ENCODE measurements at places on chromosomes 6 and 20.

- no peak for DNase-seq
These were observed 127.4 kb downstream of the CDH26 start for GRCh38 chr20:60085551-60086132.

DNA sequence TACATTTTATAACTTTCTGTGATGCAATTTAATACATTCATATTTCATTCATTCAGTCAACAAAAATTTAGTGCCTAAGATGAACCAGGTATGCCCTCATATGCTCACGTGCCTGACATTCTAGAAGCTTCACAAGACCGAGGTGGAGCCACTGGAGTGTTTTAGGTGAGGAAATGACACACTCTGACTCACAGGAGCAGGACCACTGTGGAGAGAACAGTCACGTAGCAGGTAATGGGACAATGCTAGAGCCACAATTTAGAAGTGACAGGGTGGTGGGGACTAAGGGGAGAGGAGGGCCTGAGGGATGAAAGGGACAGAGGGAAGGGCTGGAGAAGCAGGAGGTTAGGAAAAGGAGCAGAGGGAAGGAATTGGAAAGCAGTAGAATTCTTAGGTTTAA, 17.6 kb upstream of the HLA-A start:
- DNase-seq, result no peak

DNA sequence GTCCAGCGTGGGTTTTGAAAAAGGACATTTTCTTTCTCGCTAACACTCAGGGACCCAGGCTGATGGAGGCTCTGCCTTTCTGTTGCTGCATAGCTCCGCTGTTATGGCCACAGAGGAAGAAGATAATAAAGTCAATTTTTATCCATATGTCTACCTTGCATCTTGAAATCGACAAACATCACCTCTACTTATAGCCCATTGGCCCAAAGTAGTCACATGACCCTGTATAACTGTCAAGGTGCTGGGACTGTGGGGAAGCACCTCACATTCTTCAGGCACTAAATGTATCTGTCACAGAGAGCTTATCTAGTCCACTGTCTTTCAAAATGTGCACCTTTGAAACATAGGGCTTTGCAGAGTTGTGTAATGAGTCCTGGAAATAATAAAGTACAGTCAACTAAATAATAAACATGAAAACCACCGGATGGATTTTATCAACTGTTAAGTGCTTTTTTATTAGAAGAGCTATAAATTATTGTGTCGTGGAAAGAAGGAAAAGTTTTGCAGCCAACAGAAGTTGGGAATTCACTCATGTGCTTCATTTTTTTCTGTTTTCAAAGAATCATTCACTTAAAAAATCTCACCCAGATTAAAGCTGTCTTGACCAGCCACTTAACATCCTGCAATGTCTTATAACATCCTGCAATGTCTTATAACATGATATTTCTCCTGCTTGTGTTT, 47.7 kb upstream of the RCAN2 start:
- no peak for DNase-seq

DNA sequence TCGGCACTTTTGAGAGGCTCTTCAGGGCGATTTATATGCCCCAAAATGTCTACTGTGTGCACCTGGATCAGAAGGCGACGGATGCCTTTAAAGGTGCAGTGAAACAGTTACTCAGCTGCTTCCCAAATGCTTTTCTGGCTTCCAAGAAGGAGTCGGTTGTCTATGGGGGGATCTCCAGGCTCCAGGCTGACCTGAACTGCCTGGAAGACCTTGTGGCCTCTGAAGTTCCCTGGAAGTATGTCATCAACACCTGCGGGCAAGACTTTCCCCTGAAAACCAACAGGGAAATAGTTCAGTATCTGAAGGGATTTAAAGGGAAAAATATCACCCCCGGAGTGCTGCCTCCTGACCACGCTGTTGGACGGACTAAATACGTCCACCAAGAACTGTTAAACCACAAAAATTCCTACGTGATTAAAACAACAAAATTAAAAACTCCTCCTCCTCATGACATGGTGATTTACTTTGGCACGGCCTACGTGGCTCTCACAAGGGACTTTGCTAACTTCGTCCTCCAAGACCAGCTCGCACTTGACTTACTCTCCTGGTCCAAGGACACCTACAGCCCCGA, 8.2 kb downstream of the GCNT2 start:
- no peak for DNase-seq

All from GM12891 (cell line).